GM12892 (cell line): ENCODE measurements at places on chromosomes 13 and 19.

- no peak for DNase-seq
Measured at GRCh38 chr13:95650696-95651095, 6.2 kb upstream of the DZIP1 start.

DNA sequence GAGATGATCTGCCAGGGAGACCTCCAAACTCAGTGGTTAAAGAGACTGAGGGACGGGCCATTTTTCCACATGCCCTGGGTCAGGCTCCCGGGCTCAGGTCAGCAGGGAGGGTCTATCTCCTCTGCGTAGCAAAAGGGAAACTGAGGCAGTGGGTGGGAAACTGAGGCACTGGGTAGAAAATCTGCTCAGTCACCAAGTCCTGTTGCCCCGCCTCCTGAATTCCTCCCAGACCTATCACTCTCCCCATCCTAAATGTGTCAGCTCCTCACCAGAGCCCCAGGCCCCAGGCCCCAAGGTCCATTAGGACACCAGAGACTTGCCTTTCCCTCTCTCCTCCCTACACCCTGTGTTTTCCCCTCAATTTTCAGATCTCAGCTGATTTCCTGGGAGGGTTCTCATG, 2.4 kb downstream of the CD320 start:
- no peak for DNase-seq

DNA sequence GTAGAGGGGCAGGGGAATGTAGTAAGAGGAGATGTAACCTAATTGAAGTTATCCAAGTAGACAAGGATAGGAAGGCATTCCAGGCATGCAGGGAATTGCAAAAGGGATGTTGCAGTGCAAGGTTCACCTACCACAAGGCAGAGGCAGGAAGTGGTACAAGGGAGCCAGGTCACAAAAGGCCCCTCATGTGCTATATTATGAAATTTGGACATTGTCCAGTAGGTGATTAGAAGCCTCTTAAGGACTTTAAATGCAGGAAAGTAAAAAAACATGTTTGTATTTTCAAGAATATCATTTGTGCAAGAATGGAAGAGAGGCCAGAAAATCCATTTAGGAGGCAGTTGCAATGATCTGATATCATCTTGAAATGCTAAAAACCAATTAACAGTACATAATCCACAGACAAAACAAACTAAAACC, 111.4 kb downstream of the FRY start:
- no peak for DNase-seq

GRCh38 chr19:2550431-2551171, 74.7 kb downstream of the GADD45B start:
- DNase-seq: no peak

DNA sequence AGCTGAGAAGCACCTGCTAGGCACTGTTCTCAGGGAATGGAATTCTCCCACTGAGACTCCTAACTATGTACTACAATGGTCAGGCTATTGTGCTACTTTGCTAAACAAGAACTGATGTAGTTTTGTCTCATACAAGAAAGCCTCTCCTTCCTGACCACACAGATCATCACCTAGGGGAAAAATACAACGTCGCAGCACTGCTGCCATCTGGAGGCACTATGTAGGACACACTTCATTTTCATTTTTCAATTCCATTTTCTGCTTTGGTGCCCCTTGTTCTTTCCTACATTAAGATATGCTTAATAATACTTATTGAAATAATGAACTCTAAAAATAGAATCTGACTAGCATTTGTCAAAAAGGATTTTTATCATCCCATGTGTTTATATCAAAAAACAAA, 21.1 kb downstream of the PROSER1 start:
- DNase-seq: no peak

DNA sequence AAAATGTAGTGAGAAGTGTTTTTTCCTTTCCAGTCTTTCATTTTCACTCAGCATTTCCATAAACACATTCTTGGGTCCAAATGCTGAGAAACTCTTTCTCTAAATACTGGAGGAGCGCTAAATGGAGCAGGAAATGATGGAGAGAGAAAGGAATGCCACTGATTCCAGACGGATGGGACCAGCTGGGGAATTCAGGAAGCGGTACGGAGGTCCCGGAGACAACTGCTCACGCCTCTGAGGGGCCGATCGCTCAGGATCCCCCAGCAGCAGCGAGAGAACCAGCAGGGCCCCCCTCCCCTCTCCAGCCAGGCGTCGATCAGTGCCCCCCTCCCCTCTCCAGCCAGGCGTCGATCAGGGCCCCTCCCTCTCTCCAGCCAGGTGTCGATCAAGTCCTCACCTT, 13.2 kb downstream of the RASA3 start:
- DNase-seq: no peak

DNA sequence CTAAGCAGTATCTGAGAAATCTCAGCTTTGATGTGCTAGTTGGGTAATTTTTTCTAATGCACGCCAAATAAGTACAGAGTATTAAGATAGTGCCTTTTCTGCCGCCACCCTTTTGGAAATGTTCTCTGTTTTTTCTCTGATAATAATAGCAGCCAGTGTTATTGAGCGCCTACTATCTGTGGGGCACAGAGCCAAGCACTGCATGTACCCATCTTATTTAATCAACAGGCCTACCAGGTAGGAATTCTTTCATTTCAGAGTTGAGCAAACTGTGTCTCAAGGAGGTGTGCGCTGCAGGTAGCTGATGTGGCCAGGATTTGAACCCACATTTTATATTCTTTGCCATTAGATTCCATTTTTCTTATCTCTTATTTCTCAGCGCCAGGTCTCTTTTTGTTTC, 1.4 kb downstream of the EPN1 start:
- DNase-seq: no peak
